Activated CD8-positive, alpha-beta memory T cell treated with anti-CD3 and anti-CD28 coated beads for 1 hour (primary cell): ENCODE measurements at places on chromosomes 12 and 14.
A peak's percentile ranks its signal among the peaks of the same experiment; 100 is the strongest.

DNA sequence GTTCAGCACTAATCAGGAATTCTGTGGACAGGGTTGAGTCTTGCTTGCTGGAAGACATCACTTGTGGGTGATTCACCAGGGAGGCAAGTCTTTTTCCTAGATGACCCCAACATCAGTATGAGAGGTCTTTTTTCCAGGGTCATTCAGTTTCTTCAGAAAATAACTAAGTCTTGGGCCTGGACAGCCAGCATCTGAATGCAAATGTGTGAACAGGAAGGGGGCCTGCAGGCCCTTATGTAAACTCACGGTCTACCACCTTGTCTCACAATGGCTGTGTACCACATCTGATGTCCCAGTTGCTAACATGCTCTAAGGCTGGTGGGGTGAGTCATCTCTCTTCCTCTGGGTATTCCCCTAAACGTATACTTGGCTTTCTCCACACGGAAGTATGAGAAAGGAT, 79.2 kb downstream of the HECTD4 start:
- no peak for DNase-seq

- DNase-seq, result no peak
These were observed 8.7 kb downstream of the HDAC7 start for GRCh38 chr12:47811072-47811396.

GRCh38 chr12:11621797-11622423, 27.6 kb upstream of the ETV6 start:
- DNase-seq, result peak; percentile 4

- no peak for DNase-seq
These were observed 5.6 kb upstream of the ADGRD1 start for GRCh38 chr12:130948136-130948535.

DNA sequence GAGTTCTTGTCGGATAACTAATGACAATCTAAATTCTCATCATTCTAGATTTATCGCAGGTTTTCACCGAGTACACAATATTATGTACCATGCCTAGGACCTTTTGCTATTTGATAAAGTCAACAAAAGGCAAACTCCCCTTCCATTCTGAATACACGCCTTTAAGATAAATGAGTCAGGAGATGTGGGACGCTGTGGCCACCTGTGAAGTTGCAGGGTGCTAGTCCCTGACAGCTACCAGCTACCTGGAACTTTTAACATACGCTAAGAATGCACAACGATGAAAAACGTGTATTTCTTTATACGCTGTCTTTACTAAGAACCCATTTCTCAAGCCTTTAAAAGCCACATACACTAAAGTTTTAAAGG, 678 bp downstream of the MDM1 start:
- DNase-seq, result no peak

DNA sequence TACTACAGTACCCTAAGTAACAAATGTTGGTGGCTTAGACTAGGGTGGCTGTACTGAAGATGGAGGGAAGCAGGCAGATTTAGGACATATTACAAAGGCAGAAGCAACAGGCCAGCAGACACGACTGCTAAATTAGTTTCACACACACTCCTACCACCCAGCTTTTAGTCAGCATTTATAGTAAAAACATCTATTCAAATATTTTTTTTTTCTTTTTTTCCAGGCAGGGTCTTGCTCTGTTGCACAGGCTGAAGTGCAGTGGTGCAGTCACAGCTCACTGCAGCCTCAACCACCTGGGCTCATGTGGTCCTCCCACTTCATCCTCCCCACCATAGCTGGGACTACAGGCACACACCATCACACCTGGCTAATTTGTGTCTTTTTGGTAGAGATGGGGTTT, 72.9 kb downstream of the CDK17 start:
- no peak for DNase-seq

- DNase-seq, result no peak
These were observed 15.1 kb downstream of the TBX3 start for GRCh38 chr12:114668886-114669288.

DNA sequence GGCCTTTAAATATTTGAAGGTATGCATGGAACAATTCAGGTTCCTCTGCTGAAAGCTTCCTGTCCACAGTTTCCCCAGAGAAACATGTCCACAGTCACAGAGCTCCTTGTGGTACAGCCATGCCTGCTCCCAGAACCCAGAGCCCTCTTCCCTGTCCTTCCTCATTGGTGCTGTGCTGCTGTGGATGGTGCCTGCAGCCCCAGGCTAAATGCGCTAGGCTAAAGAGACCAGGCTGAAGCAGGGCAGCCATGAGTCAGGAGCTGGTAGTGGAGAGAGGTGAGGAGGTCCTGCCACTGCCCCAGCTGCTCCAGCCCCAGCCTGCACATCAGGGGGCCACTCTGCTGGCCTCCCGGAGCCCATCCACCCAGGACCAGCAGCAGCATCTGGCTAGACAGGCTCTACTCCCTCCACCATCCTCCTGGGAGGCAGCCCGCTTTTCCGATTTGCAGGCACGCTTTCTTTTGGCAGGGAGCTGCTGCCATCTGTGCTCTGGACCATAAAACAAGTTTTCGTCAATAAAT, 65.4 kb upstream of the DDX11 start:
- DNase-seq, result no peak

DNA sequence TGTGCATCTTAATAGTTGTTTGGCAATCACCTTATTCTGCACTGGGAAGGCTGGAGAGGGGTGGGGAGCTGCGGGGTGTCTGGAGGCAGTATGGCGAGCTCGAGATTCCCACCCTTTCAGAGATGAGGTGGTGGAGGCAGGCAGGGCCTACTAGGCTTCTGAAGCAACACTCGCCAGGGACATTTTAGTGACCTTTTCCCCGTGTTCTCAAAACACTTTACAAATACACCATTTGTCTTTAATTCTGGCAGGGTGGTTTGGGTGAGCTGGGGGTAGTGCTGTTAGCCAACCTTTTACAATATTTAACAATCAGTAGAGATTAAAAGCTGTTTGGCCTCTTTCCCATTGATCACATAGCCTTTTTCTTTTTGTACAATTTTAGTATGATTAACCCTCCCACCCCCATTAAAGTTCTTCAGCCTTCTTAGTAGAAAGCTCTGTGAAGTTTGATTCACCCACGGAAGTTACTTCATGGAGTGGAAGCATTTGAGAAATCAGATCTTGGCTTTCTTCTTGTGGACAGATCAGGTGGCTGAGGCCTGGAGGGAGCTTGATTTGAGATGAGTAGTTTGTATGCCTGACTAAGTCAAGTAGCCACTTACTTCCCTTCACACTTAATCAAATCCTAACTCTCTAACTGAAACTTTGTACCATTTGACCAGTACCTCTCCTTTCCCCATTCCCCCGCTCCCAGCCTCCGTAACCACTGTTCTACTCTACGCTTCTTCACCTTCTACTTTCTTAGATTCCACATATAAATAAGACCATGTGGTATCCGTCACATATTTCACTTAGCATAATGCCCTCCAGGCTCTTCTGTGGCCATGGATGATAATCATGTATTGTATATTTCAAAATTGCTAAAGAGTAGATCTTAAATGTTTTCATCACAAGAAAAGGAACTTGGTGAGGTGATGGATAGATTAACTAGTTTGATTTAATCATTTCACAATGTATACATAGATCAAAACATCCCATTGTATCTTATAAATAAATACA, 41.0 kb downstream of the TRAF3 start:
- no peak for DNase-seq

- no peak for DNase-seq
These were observed 30.9 kb upstream of the IRF2BPL start for GRCh38 chr14:77059276-77059915.

DNA sequence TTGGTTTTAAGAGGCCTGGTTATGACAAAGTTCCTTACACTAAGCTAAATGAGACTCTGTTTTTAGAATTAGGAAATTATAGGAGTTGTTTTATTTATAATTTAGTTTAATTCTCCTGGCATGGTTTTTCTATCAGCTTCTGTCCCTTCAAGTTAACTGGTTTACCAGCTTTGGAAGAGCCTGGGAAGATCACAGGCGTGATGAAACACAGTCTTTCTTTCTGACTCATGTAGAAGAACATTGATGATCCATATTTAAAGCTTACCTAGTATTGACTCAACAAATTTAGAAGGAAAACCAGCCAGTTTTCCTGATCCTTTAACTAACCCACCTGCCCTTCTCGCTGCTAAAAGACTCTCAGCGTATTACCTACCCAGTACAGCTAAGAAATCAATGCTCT, 155.2 kb downstream of the TGFB3 start:
- no peak for DNase-seq

DNA sequence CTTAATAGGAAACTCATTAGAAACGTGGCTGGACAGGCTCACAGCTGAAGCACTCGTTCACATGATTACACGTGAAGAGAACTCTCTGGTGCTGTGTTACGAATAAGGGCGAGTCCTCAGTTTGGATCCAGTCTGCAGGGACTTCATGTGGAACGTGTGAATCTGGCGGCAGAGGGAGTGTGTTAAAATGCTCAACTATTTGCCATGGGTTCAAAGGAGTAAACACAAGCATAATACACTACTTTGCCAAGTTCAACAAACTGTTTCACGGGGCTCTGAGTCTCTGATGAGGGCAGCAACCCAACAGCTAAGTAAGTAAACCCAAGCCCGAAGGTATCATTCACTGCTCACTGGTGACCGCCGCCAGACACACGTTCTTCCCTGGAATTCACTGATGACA, 42.4 kb downstream of the NUAK1 start:
- no peak for DNase-seq

- DNase-seq, result no peak
These were observed 13.2 kb downstream of the DTX1 start for GRCh38 chr12:113069751-113070116.

DNA sequence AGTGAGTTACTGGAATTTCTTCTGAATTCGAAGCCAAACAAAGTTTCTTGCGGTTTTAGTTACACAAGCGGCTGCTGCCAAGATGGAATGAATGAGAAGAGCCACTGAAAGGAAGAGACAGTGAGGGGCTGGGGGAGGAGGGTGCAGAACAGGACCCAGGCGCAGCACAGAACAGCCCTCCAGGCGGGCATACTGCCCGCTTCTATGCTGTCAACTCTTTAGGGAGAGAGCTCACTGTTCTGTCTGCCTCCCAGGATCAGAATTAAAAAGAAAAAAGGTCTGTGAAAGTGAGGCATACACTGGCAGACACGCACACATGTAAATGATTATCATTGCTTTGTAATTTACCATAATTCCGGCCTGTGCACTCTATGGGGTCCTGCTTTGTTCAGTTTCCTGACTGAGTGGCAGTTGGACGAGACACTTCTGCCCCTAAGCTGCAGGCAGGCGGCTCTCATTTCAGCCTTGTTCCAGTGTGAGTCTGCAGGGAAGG, 231.6 kb downstream of the CACNA1C start:
- DNase-seq, result no peak

DNA sequence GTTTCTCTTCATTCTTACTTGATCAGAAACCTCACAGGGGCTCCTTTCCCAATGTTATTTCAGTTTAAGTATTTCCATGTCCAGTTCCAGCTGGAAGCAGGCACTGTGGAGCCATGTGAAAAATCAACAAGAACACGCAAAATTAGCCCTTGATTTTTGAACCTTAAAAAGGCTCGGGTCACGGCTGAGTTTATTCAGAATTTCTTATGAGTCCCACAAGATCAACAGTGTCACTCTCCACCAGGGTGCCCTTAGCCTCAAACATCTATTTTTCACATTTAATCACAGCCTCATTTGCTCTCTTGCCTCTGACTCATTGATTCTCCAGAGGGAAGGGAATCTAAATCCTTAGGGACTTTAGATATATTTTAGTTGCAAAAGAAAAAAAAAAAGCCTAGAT, 157.7 kb upstream of the AVPR1A start:
- DNase-seq, result no peak

DNA sequence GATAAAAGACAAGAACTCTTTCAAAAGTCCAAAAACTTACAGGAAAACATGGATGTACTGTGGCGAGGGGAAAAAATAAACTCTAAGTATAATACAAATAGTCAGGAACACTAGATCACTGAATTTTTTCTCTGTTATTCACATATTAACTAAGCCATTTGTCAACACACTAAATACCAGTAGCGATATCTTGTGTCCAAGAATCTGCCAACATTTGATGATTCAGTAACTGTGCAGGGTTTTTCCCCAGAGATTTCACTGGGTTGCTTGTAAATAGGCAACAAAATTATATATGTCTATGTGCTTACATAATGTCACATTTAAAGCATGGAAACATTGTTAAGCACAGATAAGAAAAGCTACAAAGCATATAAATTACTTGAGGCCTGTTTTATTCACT, 205.9 kb downstream of the KIF21A start:
- DNase-seq, result no peak
